ENCODE measurements at places on chromosomes 5 and 9.

DNA sequence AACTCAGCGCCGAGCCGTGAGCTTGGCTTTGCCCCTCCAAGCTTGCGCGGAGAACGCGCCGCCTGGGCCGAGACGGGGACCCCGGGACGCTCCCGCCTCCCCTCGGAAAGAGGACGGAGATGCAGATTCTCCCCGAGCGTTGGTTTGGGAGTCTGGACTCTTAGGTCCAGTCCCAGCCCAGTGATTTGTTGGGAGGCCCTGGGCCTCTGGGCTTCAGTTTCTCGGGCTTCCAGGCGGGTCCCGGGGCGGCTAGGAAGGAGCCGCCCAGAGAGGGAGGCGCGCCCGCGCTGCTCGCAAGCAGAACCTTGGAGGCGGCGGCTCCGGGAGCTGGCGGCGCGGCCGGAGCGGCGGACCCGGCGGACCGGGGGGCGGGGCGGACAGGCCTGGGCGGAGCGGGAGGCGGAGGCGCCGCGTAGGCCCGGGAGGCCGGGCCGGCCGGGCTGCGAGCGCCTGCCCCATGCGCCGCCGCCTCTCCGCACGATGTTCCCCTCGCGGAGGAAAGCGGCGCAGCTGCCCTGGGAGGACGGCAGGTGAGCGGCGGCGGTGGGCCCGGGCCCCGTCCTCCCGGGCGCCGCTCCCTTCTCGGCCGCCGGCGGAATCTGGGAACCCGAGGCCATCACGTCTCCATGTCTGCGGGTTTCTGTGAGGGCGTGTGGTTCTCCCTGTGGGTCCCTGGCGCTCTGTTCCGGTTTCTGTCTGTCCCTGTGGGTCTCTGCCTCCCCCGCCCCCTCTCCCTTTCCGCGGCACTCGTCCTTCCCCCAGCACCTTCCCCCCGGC lies at the start of gene B4GALT7:
Gene B4GALT7 (plus strand): TSS at position 402 of the 777 bp plus-strand sequence. CDS start 79 bp downstream, at position 481.
- DNase-seq = peak; percentile 92

- DNase-seq = no peak
These were observed 265.4 kb downstream of the SPOCK1 start for GRCh38 chr5:137233726-137234125.

GRCh38 chr9:110555551-110556331 lies 23.8 kb downstream of the SVEP1 start:
- DNase-seq = no peak

DNA sequence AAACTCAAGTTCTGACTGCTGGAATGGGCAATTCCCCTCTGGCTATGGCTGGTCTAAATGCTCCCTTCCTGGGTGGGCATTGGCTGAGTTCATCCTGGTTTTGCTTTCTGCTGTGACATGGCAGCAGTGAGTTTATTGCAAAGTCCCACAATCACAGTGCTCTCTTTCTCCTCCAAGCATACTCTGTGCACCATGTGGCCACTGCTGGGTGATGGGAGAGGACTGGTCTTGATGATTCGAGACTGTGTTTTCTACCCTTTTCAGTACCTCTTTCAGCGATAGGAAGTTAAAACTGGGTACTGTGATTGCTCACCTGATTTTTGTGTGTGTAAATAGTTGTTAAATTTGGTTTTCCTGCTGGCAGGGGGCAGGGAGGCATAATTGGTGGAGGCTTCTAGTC lies 49.7 kb downstream of the FER start:
- DNase-seq = no peak

GRCh38 chr5:167582283-167582682 lies 709.2 kb upstream of the WWC1 start:
- no peak for DNase-seq

GRCh38 chr9:13480693-13481092 lies 201.2 kb upstream of the MPDZ start:
- no peak for DNase-seq

- DNase-seq = no peak
These were observed 22.1 kb upstream of the LPCAT1 start for GRCh38 chr5:1545805-1546355.

- DNase-seq = peak; percentile 20
These were observed 118.3 kb downstream of the SLC1A3 start for GRCh38 chr5:36724467-36725332.

GRCh38 chr5:34718516-34718915 lies 62.4 kb downstream of the RAI14 start:
- DNase-seq = no peak

GRCh38 chr5:151357792-151358191 lies 10.4 kb upstream of the SLC36A2 start:
- DNase-seq = no peak

DNA sequence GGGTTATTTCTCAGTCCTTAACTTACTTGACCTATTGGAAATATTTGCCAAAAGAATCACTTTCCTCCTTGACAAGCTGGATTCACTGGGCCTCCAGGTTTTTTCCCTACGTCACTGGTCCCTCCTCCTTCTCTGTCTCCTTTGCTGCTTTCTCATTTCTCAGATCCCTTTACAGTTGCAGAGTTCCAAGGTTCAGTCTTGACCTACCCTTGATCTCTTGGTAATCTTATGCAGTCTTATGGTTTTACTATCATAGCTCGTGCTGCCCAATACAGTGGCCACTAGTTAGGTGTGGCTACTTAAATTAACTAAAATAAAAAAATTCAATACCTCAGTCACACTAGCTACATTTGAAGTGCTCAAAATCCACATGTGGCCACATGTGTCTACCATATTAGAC lies 11.4 kb downstream of the SLC38A9 start:
- no peak for DNase-seq

- DNase-seq = peak; percentile 17
These were observed 4.3 kb upstream of the IFNB1 start for GRCh38 chr9:21081999-21082398.

GRCh38 chr5:75524071-75524470 lies 12.4 kb downstream of the POLK start:
- peak; percentile 44 for DNase-seq

- DNase-seq = no peak
These were observed 395.7 kb upstream of the ZNF462 start for GRCh38 chr9:106467113-106467864.

- DNase-seq = no peak
These were observed 278.3 kb upstream of the MPDZ start for GRCh38 chr9:13557746-13558145.

GRCh38 chr9:84557751-84558150 lies 111.8 kb upstream of the NTRK2 start:
- DNase-seq = no peak

GRCh38 chr9:133389025-133389557 lies 12.9 kb downstream of the STKLD1 start:
- DNase-seq = no peak

GRCh38 chr5:181111010-181111409 lies 20.0 kb downstream of the OR2V1 start:
- no peak for DNase-seq

GRCh38 chr5:81045389-81045807 lies 85.2 kb downstream of the RASGRF2 start:
- DNase-seq = no peak

DNA sequence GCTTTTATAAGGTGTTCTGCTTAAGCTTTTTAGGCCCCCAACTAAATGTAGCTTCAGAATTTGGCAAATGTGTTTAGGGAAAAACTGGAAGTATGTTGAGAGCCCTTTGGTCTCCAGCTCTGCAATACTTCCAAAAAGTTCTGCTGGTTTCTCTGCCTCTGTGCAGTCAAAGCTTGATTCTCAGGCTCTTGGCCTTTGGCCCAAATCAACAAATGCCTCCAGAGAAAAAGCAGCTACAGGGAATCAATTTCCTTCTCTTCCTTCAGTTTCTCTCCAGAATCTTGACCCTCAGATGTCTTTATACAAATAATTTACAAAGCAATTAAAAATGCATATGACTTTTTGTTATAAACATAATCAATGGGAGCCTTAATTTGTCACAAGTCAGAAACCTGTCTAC lies 235.7 kb downstream of the COMMD10 start:
- DNase-seq = no peak

GRCh38 chr5:1668141-1668721 lies 131.4 kb downstream of the MRPL36 start:
- DNase-seq = no peak

DNA sequence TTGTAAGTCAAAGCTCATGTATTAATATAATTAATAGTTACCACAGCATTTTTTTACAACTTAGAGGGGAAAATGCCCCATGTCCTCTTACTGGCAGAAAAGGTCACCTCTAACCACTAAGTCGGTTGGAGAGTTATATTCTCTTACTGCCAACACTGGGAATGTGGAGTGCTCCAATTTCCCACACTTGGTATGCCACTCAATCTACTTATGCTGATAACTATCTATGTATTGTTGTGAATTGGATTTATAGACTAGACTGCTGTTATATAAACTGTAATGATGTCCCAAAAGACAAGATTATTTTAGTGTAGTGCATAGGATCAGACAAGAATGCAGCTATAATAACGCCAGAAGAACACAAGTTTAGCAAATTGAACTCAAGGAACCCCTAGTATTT lies 2385.2 kb upstream of the C9orf72 start:
- no peak for DNase-seq

GRCh38 chr9:72150661-72151060 lies 1.4 kb downstream of the GDA start:
- no peak for DNase-seq

All from activated CD4-positive, alpha-beta T cell treated with anti-CD3 and anti-CD28 coated beads, Interleukin-2, Interleukin-6, amounts not matched to agents 100 ng/mL and 50 ng/mL, durations not matched to agents 16 hours and 8 hours (primary cell).